ENCODE measurements at places on chromosomes 16 and 17.

GRCh38 chr17:57324631-57325030, 68.3 kb downstream of the MSI2 start:
- no peak for DNase-seq

DNA sequence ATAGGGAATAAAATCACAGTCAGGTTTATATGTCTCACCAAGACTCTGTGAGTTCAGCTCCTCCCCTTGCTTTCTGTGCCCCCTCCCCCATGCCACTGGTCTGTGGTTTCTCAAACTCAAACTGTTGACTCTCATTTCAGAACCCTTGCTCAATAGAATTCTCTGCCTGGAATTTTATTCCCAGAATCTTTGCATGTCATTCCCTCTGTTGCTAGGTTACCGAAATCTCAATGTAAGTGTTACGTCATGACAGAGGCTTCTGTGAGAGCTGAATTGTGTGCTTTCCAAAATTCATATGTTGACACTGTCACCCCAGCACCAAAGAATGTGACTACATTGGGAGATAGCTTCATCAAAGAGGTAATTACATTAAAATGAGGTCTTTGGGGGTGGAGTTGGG, 1938.8 kb downstream of the TP53TG3F start:
- DNase-seq, result no peak

GRCh38 chr17:15649861-15650421, 30.4 kb upstream of the FBXW10B start:
- DNase-seq, result no peak

DNA sequence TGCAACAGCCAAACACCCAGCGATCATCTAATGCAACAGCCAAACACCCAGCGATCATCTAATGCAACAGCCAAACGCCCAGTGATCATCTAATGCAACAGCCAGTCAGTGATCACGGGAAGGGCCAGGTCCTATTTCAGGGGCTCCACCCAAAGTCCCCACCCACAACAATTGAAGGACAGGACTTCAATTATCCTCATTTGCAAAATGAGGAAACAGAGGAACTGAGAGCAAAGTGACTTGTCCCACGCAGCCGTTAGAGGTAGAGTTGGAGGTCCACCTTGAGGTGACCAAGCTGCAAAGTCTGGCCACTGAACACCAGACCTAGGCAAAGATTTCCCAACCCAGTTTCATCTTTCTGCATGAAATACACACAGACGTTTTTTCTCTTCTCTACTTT, 3.7 kb downstream of the ZG16B start:
- no peak for DNase-seq

DNA sequence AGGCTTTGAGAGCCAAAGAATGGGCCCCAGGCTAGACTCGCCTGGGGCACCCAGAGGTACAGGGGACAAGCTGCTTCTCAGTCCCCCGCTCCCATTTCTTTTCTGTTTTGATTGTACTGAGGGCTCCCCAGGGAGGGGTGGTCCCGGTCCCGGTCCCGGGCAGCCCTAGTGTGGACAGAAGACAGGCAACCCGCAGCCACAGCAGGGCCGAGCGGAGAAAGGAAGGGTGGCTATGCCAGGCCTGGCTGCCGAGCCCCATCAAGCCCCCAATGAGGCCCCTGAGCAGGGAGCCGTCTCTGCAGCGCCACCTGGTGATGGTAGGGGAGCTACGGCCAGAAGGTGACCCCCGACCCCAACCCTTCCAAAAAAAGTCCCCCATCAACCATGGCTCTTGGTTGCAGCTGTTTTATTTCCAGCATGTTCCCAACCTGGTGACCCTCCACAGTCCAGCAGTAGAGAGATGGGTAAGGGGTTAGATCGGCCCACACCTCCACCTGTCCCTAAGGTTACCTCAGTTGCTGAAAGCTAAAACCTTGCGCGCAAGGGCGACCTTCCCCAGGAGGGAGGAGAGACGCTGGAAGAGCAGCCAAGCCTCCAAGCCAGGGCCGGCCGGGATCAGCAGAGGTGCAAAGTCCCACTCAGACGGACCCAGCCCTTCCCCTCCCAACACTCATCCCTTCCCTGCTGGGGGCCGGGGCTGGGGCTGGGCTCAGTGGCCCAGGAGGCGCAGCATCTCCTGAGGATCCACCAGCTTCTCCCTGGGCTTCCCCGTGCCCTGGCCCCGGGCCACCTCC, 2.6 kb upstream of the GRIN2C start:
- DNase-seq, result no peak

DNA sequence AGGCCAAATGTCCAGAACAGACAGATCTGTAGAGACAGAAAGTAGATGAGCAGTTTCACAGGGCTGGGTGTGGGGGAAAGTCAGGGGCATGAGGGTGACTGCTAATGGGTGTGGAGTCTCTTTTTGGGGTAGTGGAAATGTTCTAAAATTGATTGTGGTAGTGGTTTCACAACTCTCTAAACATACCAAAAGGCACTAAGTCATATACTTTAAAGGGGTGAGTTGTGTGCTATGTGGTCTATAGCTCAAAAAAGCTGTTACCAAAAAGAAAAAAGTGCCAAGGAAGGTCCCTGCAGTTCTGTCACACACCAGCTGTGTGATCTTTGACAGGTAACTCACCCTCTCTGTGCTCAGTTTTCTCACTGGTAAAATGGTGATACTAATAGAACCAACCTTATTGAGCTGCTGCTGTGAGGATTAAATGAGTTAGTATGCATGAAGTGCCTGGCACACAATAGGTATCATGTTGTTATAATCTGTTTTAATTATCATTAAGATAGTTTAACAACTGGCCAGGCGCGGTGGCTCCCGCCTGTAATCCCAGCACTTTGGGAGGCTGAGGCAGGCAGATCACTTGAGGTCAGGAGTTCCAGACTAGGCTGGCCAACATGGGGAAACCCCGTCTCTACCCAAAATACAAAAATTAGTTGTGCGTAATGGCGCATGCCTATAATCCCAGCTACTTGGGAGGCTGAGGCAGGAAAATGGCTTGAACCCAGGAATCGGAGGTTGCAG, 10.3 kb downstream of the ITGAX start:
- no peak for DNase-seq

- DNase-seq, result no peak
These were observed 730.7 kb downstream of the CDH11 start for GRCh38 chr16:64391063-64391600.

GRCh38 chr17:1558401-1558800, 4.2 kb downstream of the PITPNA start:
- no peak for DNase-seq

- DNase-seq, result no peak
These were observed 12.1 kb upstream of the NLK start for GRCh38 chr17:28030386-28030785.

GRCh38 chr16:5895976-5896375, 798.4 kb upstream of the EEF2KMT start:
- DNase-seq, result no peak

- DNase-seq, result no peak
These were observed 297.9 kb upstream of the PSMD7 start for GRCh38 chr16:73998707-73999106.

- no peak for DNase-seq
These were observed 615.6 kb upstream of the SOX9 start for GRCh38 chr17:71505200-71505599.

DNA sequence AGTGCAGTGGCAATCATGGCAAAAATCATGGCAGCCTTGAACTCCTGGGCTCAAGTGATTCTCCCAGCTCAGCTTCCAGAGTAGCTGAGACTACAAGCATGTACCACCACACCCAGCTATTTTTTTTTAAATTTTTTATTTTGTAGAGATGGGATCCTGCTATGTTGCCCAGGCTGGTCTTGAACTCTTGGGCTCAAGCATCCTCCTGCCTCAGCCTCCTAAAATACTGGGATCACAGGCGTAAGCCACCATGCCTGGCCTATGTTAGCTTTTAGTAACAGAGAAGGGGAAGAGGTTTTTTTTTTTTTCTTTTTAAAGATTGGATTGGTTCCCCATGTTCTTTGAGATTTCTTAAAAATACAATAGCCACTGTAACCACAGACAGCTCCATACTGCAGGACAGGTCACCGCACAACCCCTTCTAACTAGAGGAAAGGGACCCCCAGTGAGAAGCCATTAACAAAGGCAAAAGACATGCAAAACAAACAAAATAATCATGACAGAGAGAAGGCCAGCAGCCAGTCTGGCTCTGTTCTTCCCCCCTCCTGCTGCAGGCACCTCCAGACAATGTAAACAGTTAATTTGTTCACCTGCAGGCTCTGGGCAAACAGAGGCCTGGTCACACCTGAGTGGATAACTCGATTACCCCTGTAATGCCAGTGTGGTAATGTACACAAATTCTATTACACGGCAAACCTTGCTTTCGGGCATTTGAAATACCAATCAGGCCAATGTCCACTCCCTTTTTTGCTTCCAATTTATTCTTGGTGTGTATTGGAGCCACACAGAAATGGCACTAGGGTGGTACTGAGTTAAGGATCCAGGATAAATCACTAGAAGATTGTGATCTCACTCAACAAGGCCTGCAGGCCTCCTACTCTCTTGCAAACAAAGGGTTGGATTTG, 52.9 kb downstream of the SNX11 start:
- DNase-seq, result no peak

Data from NCI-H524 treated with DMSO at 0.1 percent for 48 hours (cell line).